ENCODE measurements at places on chromosomes 7 and 10. TPM values are rescaled to one million over a fixed set of nuclear protein-coding genes. Genes with fewer than 3 reads are reported as not detected.

DNA sequence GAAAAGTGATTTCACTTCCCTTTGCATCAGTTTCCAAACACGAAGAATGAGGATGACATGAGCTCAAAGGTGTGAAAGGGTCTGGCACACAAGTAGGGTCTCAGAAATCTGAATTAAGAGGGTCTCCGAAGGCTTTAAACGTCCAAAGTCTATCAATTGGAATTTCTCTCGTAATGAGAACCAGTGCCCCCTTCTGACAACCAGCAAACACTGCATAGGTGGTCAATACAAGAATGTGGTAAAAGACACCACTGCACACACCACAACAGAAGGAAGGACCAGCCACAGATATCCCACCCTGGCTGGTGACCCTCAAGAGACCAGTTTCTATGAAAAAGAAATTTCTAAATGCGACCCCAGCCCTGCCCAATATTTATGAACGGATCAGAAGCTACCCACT is 78.1 kb downstream of the CALN1 start:
- H3K4me3 ChIP-seq, result no peak overlapping the region
- DNase-seq, result no peak
- no peaks in the 10 kb centered on the region for H3K4me1 ChIP-seq
- H3K27ac ChIP-seq, result no peak overlapping the region

The MSRB2 gene
- total RNA-seq, result 11.7 TPM

GRCh38 chr7:114910787-114911186 is 11.1 kb upstream of the MDFIC start:
- peaks cover 1% of the 10 kb centered on the region for H3K4me1 ChIP-seq
- no peaks in the 10 kb centered on the region for H3K36me3 ChIP-seq
- H3K27me3 ChIP-seq, result no peaks in the 10 kb centered on the region

- peaks cover 61% of the 10 kb centered on the region for H3K4me1 ChIP-seq
- peak overlapping the region; percentile 82 for H3K4me3 ChIP-seq
- H3K27ac ChIP-seq, result peak overlapping the region; percentile 58
- H3K27me3 ChIP-seq, result no peaks in the 10 kb centered on the region
- DNase-seq, result no peak
- peaks cover 76% of the 10 kb centered on the region for H3K36me3 ChIP-seq
These were observed 3.3 kb downstream of the TMEM140 start for GRCh38 chr7:135151132-135151531.

The GPNMB gene
- 0.28 TPM for total RNA-seq

GRCh38 chr7:124796771-124797170 is 31.2 kb upstream of the GPR37 start:
- no peaks in the 10 kb centered on the region for H3K36me3 ChIP-seq
- H3K27me3 ChIP-seq, result peaks cover 4% of the 10 kb centered on the region
- no peaks in the 10 kb centered on the region for H3K4me1 ChIP-seq
- DNase-seq, result no peak
- no peak overlapping the region for H3K27ac ChIP-seq
- no peak overlapping the region for H3K4me3 ChIP-seq

The TACR2 gene
- total RNA-seq, result not detected

DNA sequence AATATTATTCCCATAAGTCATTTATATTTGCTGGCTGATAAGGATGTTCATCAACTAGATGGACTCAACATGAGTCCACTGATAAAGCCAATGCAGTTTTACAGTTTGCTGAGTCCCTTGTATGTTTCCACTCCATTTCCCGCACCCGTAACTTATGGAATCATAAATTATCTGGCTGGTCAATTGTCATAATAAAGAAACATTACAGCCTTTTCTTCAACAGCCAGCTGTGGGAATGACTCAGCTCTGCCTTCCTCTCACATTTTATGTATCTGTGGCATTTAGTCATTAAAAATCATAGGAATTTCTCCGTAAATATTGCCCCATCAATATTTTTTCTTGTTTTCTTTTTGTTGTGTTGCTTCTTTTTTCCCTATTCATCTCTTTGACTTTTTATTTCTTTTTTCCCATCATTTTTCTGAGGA is 22.3 kb upstream of the TMEM26 start:
- H3K27ac ChIP-seq, result no peak overlapping the region
- no peaks in the 10 kb centered on the region for H3K4me1 ChIP-seq
- no peak for DNase-seq
- no peaks in the 10 kb centered on the region for H3K27me3 ChIP-seq
- no peak overlapping the region for H3K4me3 ChIP-seq
- no peaks in the 10 kb centered on the region for H3K36me3 ChIP-seq

GRCh38 chr10:77405771-77406241 is 231.8 kb downstream of the KCNMA1 start:
- DNase-seq, result no peak
- no peak overlapping the region for H3K27ac ChIP-seq
- no peaks in the 10 kb centered on the region for H3K4me1 ChIP-seq
- H3K27me3 ChIP-seq, result no peaks in the 10 kb centered on the region

The ZNF92 gene
- total RNA-seq, result 21.6 TPM

DNA sequence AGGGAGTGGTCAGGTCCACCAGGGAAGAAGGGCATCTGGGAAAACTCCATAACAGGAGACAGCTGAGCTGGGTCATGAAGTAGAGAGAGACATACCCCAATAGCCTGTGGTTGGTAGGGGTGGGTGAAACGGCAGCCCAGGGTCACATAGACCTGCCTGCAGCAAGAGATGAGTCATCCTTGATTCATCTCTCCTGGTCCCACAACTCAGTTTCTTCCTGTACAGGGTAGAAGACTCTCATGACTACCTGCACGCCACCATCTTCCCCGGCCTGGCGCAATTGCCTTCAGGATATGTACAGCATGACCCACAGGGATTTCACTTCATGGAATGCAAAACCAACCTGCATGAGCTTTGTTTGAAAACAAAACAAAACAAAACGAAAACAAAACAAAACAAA is 45.1 kb upstream of the ADAM12 start:
- H3K27me3 ChIP-seq, result no peaks in the 10 kb centered on the region
- H3K4me1 ChIP-seq, result no peaks in the 10 kb centered on the region
- no peaks in the 10 kb centered on the region for H3K36me3 ChIP-seq
- DNase-seq, result no peak

The AKR1E2 gene
- total RNA-seq, result 4.8 TPM

The EPHA1 gene
- total RNA-seq, result 1.2 TPM

DNA sequence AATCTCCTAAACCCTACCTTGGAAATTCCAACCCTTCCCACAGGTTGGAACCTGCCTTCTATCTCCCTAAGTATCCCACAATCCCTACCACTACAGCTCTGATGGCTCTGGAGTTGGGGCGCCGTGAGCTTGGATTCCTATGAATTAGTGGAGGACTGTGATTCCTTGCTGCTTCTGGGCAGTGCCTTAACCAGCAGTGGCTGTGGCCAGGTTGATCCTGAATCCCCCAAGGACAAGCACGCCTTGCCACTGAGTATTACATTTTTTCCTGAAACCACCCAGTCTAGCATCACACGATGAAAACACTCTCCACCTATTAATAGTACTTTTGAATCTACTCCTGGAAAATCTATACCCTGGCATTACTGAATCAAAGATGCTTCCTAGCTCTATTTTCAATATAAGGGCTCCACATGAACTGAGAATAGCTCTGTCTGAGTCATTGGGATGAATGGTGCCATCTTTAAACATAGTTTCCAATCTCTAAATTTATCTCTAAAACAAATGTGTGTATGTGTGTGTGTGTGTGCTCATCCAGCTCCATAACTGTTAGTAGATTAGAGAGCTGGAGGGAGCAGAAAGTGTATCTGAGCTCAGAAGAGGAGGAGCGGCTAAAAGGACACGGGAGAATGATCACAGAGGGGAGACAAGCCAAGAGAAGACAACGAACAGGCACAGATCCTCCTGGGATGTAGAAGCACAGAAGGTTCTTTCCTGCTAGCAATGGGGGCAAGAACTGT is 11.9 kb upstream of the INPP5F start:
- H3K27ac ChIP-seq, result no peak overlapping the region
- peaks cover 2% of the 10 kb centered on the region for H3K27me3 ChIP-seq
- H3K4me1 ChIP-seq, result peaks cover 8% of the 10 kb centered on the region
- no peak for DNase-seq

DNA sequence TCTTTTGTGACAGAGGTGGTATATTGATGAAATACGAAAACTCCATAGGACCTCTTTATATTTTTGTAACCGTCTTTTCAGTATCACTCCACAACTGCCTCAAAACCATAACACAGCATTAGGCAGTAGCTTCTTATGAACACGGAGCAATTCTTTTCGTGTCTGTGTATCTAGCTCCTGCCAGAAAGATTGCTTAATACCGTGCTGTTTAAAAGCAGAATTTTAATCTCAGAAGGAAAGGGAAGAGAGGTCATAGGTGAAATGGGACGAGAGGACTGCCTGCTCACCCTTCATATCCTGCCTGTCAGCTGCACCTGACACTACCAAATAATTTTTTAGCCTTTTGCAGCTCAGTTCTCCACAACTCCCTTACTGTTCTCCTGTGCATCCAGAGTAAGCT is 200.7 kb downstream of the DNAH11 start:
- H3K36me3 ChIP-seq, result no peaks in the 10 kb centered on the region
- no peak for DNase-seq
- no peaks in the 10 kb centered on the region for H3K4me1 ChIP-seq
- peaks cover 3% of the 10 kb centered on the region for H3K27me3 ChIP-seq
- no peak overlapping the region for H3K27ac ChIP-seq
